Fibroblast of the aortic adventitia (primary cell): ENCODE measurements at places on chromosomes 4 and X. TPM values are rescaled to one million over a fixed set of nuclear protein-coding genes. Genes with fewer than 3 reads are reported as not detected.

AMER1 gene
- total RNA-seq, result 2.0 and 3.6 TPM in 2 replicates

GAGE12F gene
- not detected in 2 replicates for total RNA-seq

STAP1 gene
- not detected in 2 replicates for total RNA-seq

DNA sequence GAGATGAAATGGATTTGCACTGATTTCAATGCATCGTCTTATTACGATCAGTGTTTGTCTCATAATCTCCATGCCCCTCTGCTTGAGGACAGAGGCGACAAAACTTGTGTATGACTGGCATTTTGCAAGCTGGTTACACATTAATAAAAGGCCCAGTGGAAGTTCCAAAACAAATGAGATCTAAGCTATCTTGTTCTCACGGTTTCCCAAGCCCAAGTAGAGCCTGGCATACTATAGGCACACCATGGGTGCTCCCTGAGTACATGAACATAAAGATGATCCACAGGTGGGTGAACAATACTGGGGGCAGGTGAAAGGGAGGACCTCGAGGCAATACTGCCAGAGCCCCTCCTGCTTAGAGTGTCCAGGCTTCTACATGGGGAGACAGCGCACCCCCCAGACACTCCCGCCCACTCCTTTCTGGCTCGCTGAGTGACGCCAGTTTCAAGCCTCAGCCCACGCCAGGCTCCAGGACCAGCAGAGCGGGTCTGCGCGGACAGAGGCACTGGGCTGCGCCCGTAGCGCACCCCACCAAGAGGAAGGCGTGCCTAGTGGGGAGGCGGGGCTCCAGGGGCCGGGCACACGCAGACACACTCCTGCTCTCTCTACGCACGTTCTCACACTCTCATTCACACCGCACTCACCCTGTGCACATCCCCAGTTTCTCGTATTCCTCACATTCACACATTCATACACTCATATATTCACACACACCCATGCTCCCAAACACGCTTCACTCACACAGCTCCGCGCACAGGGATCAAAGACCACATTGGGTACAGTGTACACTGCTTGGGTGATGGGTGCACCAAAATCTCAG lies 8.9 kb upstream of the GSX2 start:
- DNase-seq, result peak; percentile 23

DNA sequence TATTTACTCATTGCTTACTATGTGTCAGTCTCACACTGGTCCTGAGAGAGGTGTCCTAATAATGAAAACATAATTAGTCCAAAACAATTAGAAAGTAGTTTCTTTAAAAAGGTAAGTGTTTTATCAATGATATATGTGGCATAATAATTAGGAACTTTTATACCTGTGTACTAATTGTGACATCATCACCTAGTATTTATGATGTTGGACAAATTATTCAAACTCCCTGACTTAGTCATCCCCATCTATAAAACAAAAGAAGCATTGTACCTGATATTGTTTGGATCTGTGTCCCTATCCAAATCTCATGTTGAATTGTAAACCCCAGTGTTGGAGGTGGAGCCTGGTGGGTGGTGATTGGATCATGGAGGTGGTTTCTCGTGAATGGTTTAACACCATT lies 15.8 kb upstream of the ARHGEF38 start:
- DNase-seq, result no peak

CNKSR2 gene
- total RNA-seq, result 0.99 and 4.7 TPM in 2 replicates

DNA sequence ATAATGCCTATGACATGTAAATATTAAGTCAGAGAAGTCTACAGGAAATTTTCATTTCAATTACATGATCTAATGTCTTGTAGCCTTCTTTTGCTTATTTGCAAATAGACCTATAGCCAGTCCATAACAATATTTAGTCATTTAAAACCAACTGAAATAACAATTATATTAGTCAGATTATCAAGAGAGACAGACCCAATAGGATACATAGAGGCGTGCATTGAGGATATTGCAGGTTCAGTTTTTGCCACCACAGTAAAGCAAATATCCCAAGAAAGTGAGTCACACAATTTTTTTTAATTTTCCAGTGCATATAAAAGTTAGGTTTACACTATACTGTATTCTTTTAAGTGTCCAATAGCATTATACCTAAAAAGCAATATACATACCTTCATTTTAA lies 349.7 kb upstream of the ATOH1 start:
- no peak for DNase-seq
